Astrocyte (in vitro differentiated cells and primary cell): ENCODE measurements at places on chromosomes 2 and 18. TPM values are rescaled to one million over a fixed set of nuclear protein-coding genes. Genes with fewer than 3 reads are reported as not detected.

DNA sequence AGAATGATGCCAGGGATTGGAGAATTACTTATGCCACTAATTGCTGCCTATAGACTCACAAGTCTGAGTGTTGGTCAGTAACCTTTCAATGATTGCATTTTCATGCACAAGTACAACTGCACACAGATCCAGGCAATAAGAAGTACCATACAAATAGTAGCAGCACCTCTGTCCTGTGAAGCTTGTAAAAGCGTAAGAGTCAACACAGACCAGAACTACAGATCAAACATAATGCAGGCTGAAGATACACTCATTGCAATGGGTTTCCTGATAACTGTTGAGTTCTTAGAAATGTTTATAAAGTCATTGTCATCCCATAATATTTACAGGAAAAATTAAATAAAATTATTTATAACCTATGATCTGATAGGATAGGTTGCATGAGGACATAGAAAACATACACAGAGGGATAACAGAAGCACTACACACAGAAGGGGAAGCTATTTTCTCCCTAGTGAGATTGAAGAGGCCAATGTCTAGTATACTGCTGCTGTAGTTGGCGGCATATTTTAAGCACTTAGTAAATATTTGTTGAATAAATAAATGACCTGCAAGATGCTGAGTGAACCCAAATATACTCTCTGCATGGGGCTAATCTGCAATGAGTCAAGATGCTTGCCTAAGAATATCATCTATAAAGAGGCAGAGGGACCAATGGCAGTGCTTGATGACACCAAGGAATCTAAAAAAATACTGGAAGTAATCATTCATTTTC, 5.7 kb upstream of the PIK3C3 start:
- no peak for DNase-seq
- H3K4me3 ChIP-seq, result no peak overlapping the region
- no peaks in the 10 kb centered on the region for H3K4me1 ChIP-seq
- H3K27ac ChIP-seq, result no peak overlapping the region
- no peaks in the 10 kb centered on the region for H3K27me3 ChIP-seq
- H3K36me3 ChIP-seq, result no peaks in the 10 kb centered on the region

- H3K4me1 ChIP-seq, result no peaks in the 10 kb centered on the region
- DNase-seq, result no peak
- H3K36me3 ChIP-seq, result no peaks in the 10 kb centered on the region
- H3K27ac ChIP-seq, result no peak overlapping the region
Observed at GRCh38 chr2:218833023-218833609, 1.5 kb upstream of the PRKAG3 start.

DNA sequence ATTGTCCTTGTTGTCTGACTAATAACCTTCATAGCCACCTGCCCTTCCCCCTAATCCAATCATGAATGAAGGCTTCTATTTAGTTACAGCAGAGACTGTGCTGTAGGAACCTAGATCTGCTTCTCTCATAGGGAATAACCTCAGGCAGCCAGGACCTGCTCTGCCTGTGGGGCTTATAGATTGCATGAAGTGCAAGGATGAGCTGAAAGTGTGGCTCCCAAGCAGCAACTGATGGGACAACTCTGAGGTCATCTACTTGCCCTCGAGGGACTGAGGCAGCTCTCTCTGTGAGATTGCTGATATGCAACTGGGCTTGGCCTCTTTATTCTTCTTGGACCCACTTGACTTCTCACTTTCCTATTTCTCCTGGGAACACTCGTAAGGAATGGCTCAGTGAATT, 23.8 kb upstream of the SLC38A11 start:
- no peak overlapping the region for H3K4me3 ChIP-seq
- H3K36me3 ChIP-seq, result no peaks in the 10 kb centered on the region
- H3K27me3 ChIP-seq, result no peaks in the 10 kb centered on the region
- H3K4me1 ChIP-seq, result peaks cover 16% of the 10 kb centered on the region
- no peak overlapping the region for H3K27ac ChIP-seq

DNA sequence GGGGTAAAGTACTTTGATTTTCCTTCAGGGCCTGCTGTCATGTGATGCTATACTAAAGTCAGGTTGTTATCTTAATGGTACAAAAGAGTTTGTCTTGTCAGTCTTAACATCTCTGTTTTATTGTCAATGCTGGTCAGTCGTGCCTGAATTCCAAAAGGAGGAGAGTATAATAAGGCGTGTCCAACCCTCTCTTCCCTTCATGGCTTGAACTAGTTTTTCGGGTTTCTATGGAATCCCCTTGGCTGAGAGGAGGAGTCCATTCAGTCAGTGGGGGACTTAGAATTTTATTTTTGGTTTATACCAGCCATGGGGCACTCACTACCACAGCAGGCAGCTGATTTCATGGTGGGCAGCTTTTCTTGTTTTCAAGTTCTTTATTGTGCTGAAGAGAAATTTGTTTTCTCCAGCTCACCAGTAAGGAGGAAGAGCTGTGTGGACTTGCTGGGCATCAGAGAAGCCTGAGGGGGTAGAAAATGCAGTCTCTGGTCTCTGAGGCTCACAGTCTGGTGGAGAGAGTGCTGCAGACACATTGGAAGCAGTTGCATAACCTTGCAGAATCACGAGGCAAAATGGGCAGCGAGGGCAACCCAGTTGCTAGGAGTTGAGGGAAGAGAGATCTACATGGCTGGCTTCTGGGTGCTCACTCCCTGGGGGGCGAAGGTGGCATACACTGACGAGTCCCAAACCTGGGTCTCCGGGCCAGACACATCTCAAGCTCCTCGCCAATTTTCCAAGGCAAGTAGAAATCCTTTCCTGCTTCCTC, 193.1 kb downstream of the ZBTB7C start:
- no peak overlapping the region for H3K27ac ChIP-seq
- no peaks in the 10 kb centered on the region for H3K4me1 ChIP-seq
- H3K36me3 ChIP-seq, result no peaks in the 10 kb centered on the region
- no peak overlapping the region for H3K4me3 ChIP-seq

- H3K36me3 ChIP-seq, result no peaks in the 10 kb centered on the region
- H3K27ac ChIP-seq, result no peak overlapping the region
- no peak overlapping the region for H3K4me3 ChIP-seq
- H3K27me3 ChIP-seq, result no peaks in the 10 kb centered on the region
Observed at GRCh38 chr18:78422336-78422735, 557.3 kb upstream of the SALL3 start.

DNA sequence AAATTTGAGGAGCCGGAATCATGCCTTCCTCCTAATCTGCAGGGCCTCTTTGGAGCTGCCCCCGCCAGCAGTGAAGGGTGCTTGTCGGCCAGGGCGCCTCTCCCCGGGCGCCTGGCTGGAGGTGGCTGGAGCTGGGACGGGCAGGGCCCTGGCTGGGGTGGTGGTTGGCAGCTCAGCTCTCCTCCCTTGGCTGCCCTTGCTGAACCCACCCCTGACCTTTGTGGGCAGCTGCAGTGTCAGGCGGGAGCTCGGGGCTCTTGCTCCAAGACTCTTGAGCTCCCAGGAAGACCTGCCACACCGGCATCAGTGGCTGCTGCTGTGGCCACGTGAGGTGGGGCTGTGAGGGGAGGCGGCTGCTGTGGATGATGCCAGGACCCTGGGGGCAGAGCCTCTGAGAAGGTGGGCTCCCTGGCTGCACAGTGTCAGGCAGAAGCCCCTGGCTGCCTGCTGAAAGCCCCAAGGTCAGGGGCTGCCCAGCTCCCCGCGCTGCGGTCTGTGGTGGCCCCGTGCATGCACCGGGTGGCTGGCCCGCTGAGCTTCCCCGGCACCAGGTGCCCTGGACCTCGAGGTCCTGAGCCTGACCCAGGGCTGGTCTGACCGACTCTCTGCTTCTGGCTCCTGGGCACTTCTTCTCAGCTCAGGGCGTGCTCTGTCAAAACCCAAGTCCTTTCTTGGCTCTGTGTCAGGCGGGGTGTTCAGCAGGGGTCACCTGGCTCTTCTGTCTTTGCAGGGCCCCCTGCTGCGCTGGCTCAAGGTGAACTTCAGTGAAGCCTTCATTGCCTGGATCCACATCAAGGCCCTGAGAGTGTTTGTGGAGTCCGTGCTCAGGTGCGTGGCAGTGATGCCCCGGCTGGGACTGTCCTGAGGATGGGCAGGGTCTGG, 34.5 kb downstream of the PDIA6 start:
- no peak for DNase-seq
- H3K36me3 ChIP-seq, result peaks cover 18% of the 10 kb centered on the region
- peaks cover 1% of the 10 kb centered on the region for H3K4me1 ChIP-seq
- H3K27ac ChIP-seq, result no peak overlapping the region

DNA sequence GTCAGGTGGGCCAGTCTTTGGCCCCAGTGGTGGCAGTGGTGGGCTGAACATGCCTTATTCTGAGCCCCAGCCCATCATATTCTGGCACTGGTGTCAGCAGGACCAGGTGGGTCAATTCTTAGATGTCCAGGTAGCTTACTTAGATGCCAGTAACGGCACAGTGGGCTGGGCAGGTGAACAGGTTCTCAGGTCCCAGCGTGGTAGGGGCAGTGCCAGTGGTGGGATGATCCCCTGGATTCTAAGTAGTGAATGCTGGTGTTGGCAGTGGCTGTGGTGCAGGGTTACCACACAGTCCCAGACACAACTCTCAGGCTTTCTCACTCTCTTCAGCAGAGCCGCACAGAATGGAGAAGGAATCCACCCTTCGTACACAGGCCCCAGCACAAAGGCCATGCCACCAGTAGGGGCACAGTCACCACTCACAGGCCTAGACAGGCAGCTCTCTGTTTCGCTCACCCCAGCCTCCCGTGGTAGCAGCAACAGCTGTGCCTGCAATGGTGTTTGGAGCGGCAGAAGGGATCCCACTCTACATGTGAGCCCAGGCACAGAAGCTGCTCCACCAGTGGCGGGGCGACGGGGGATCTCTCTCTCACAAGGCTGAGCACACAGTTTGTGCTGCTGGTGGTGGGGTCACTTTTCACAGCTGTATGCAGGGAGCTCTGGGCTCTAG, 97.3 kb downstream of the ANKRD12 start:
- H3K4me1 ChIP-seq, result no peaks in the 10 kb centered on the region
- DNase-seq, result no peak
- no peaks in the 10 kb centered on the region for H3K27me3 ChIP-seq
- no peaks in the 10 kb centered on the region for H3K36me3 ChIP-seq

DNA sequence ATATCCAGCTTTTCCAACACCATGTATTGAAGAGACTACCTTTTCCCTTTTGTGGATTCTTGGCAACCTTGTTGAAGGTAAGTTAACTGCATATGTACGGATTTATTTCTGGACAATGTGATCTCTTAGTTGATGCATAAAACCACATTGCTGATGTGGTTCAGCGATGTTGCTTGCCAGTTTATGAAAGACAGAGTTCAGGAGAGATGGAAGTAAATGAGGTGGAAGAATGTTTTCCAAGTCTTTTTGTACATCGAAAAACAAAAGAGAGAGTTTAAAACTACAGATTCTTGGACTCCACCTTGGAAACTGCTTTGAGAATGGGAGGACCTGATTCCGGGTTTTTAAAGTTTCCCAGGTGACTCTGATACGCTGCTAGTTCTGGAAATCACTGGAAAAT, 43.8 kb downstream of the MOB4 start:
- no peaks in the 10 kb centered on the region for H3K27me3 ChIP-seq
- no peak overlapping the region for H3K27ac ChIP-seq
- peaks cover 3% of the 10 kb centered on the region for H3K36me3 ChIP-seq
- H3K4me3 ChIP-seq, result no peak overlapping the region

DNA sequence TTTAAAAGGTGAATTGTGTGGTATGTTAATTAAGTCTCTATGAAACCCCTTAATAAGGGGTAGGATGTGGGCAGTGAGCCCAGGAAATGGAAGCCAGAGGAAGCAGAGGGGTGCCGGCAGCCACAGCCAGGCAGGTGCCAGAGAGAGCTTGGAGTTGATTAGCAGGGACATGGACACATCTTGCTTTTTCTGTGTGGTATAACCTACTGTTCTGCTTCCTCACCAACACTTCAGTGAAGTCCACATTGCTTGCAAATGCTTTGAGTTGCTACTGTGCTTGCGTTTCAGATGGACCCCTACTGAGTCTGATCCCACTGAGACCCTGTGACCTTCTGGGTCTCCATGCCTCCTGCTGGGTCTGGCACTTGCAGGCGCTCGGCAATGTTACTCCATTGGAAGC, 30.3 kb upstream of the ARHGEF4 start:
- H3K36me3 ChIP-seq, result no peaks in the 10 kb centered on the region
- H3K4me1 ChIP-seq, result no peaks in the 10 kb centered on the region
- H3K4me3 ChIP-seq, result no peak overlapping the region
- no peak for DNase-seq
- no peak overlapping the region for H3K27ac ChIP-seq

GRCh38 chr18:74942319-74942910, 266.5 kb downstream of the PTGR3 start:
- H3K4me3 ChIP-seq, result no peak overlapping the region
- no peaks in the 10 kb centered on the region for H3K27me3 ChIP-seq
- H3K27ac ChIP-seq, result no peak overlapping the region
- H3K4me1 ChIP-seq, result peaks cover 8% of the 10 kb centered on the region
- no peaks in the 10 kb centered on the region for H3K36me3 ChIP-seq

DNA sequence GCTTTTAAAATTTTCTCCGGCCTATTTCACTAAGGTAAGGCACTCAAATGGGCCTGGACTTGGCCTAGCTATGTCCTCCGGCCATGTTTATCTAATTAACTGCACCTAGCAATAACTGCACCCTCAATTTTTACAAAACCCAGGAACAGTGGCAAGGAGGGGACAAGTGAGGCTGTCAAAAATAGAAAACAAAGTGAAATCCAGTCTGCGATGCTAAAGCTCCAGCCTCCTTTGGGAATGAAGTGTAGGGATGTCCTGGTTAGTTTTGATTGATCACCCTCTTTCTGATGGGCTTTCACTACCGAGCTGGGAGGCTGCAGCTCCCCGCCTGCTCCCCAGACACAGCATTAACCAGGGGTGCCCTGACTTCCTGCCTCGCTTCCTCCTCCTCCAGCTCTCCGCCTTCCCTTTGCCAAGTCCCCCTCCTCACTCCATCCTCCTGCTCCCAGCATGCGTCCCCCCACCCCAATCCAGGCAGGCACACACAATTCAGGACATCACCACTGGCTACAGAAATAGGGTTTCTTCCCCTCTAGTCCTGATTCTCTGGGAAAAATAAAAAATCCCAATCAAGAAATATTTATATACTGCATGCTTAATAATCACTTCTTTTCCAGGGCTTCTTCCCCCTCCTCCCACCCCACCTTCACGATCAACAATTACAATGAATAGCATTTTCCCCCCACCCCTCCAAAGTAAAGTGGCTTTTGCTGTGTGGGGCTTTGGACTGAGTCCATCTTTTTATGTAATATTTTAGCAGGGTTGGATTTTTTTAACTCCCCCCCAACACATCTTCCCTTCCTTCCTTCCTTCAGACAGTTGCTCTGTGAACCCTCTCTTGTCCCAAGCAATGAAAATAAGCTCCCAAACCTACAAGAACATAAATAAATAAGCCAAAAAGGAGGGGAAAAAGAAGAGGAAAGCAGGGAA, 3.3 kb upstream of the POU3F3 start:
- peaks cover 22% of the 10 kb centered on the region for H3K4me1 ChIP-seq
- no peaks in the 10 kb centered on the region for H3K36me3 ChIP-seq
- peak overlapping the region; percentile 29 for H3K27ac ChIP-seq
- H3K4me3 ChIP-seq, result peak overlapping the region; percentile 77

Gene RNF25
- total RNA-seq, result 44.7 and 47.3 TPM in 2 replicates

Gene IL1RL1
- 0.27 TPM in 1 of 2 replicates, not detected in the other for total RNA-seq

Gene WIPF1
- 19.3 and 25.1 TPM in 2 replicates for total RNA-seq

Gene PTPN2
- 20.2 and 25.9 TPM in 2 replicates for total RNA-seq

Gene ZBTB7C
- total RNA-seq, result 1.0 and 1.4 TPM in 2 replicates

Gene RGPD3
- total RNA-seq, result 0.10 and 0.16 TPM in 2 replicates

Gene L3MBTL4
- total RNA-seq, result 0.52 and 0.58 TPM in 2 replicates

Gene REL
- total RNA-seq, result 6.1 and 6.5 TPM in 2 replicates

Gene MAP3K20
- total RNA-seq, result 41.2 and 42.4 TPM in 2 replicates

Gene DNAH7
- 0.79 and 1.2 TPM in 2 replicates for total RNA-seq
